Psoas muscle (tissue), 8 donors: ENCODE measurements at places on chromosomes 12 and 14. TPM values are rescaled to one million over a fixed set of nuclear protein-coding genes. Genes with fewer than 3 reads are reported as not detected.

GRCh38 chr12:29164477-29165393 is 15.7 kb downstream of the FAR2 start:
- no peak overlapping the region for H3K27ac ChIP-seq
- no peaks in the 10 kb centered on the region for H3K4me1 ChIP-seq

DNA sequence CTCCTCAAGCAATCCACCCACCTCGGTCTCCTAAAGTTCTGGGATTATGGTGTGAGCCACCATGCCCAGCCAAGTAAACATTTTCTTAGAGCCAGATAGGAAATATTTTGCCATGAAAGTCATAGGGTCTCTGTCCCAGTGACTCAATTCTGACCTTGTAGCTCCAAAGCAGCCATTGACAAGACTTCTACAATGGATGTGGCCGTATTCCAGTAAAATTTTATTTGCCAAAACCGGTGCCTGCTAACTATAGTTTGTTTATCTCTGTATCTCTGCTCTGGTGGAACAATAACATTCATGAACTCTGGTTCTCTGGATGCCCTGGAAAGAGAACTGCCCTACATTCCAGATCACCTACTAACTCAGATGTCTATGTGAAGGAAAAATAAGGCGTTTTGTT is 54.6 kb upstream of the USP44 start:
- no peak for DNase-seq
- H3K36me3 ChIP-seq = no peaks in the 10 kb centered on the region
- H3K4me3 ChIP-seq = no peak overlapping the region
- H3K27ac ChIP-seq = no peak overlapping the region
- H3K4me1 ChIP-seq = no peaks in the 10 kb centered on the region

DNA sequence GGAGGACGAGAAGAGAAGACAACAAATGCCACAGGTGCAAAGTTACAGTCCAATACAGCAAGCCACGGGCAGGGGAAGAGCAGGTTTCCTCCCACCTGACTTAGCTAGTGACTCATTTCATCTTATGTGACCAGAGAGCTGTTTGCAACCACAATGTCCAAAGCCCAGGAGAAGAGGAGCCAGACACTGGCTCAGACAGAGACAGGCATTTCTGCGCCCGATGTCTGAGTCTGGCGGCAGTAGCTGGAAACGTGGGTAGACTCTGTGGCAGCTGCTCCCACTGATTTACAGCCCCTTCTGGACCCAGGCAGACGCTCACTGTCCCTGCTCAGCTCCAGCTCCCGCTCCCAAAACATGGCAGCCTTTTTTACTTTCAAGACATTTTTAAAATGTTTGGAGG is 60.0 kb downstream of the CHGA start:
- H3K27ac ChIP-seq = no peak overlapping the region
- H3K27me3 ChIP-seq = no peaks in the 10 kb centered on the region
- no peaks in the 10 kb centered on the region for H3K36me3 ChIP-seq

DNA sequence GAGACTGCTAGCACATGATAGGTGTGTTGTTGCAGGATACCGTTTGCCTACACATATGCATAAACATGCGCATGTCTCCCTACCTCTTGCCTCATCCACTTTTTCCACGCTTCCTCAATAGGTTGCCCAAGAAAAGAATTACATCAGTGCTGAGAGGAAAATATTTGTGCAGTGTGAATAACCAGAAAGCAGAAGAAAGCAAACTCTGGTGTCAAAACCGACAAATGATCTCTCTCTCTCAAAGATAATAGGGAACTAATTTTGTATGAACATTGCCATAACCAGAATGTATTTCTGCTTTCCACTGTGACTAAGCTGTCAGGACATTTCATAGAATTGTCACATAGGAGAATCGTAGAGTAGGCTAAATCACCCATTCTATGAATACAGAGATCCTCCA is 1.3 kb downstream of the CLEC7A start:
- no peak overlapping the region for H3K4me3 ChIP-seq
- H3K36me3 ChIP-seq = no peaks in the 10 kb centered on the region
- no peaks in the 10 kb centered on the region for H3K27me3 ChIP-seq
- DNase-seq = no peak
- no peak overlapping the region for H3K27ac ChIP-seq

DNA sequence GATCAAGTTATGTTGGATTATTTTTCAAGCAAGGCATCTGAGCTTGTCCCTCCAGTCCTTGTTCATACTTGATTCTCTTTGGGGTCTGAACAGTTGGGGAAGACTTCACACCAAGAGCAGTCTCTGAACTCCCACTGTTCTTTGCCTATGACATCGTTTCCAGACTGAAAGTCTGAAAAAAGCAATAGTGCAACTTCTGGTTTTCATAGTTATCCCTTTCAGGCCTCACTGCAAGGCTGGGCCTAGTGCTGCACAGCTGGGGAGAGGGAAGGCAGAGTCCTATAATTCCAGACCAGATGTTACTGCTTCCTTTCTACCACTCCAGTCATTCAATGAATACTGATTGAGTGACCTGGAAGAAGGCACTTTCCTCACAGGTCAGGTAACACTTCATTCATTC is 187.1 kb upstream of the CCND2 start:
- H3K4me1 ChIP-seq = no peaks in the 10 kb centered on the region
- no peak for DNase-seq
- no peak overlapping the region for H3K27ac ChIP-seq
- H3K36me3 ChIP-seq = no peaks in the 10 kb centered on the region
- no peaks in the 10 kb centered on the region for H3K27me3 ChIP-seq

- no peaks in the 10 kb centered on the region for H3K36me3 ChIP-seq
- H3K4me1 ChIP-seq = peaks cover 3% of the 10 kb centered on the region
- H3K27me3 ChIP-seq = no peaks in the 10 kb centered on the region
- peak overlapping the region; percentile 76 for H3K4me3 ChIP-seq
- peak; percentile 68 for DNase-seq
Measured at GRCh38 chr12:49233842-49234526, 30.9 kb upstream of the TUBA1C start.

DNA sequence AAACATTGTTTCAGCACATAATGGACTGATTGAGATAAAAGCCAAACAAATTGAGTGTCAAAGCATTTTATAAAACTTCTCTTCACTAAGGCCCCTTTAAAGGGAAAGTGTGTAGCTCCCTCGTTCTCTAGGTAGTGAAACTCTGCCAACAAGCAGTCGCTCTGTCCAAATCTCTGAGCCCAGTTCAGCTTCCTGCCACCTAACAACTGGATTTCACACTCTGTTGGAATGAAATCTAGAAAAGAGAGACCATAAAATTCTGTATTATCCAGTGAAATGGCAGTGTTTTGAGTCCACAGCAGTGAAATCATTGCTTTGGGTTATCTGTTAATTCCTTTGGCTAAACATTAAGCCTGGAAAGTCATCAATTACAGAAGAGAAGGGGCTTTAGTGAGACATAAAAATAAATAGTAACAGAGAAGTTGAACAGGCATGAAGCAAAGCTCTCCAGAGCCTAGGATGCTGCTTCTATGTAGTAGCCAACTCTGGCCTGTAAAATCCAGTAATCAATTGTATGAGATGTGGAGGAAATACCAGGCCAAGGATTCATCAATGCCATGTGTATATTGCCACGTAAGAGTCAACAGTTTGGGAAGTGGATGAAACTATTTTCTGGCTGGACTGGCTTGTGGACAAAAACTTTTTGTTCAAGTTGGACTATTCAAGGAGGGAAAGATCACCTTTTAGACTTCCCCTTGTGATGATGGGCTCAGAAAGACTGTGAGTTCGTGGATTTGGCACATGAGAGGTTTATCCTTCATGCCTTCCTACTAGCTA is 122.5 kb downstream of the WIF1 start:
- no peak overlapping the region for H3K27ac ChIP-seq
- H3K4me1 ChIP-seq = no peaks in the 10 kb centered on the region

- DNase-seq = no peak
- H3K4me1 ChIP-seq = peaks cover 4% of the 10 kb centered on the region
- no peak overlapping the region for H3K4me3 ChIP-seq
- no peak overlapping the region for H3K27ac ChIP-seq
- H3K27me3 ChIP-seq = no peaks in the 10 kb centered on the region
- H3K36me3 ChIP-seq = no peaks in the 10 kb centered on the region
Measured at GRCh38 chr12:103833891-103834290, 7.1 kb downstream of the NT5DC3 start.

GRCh38 chr14:91125271-91125660 is 11.4 kb downstream of the DGLUCY start:
- no peak for DNase-seq
- H3K4me1 ChIP-seq = peaks cover 72% of the 10 kb centered on the region
- H3K27me3 ChIP-seq = no peaks in the 10 kb centered on the region
- H3K4me3 ChIP-seq = peak overlapping the region; percentile 32

DNA sequence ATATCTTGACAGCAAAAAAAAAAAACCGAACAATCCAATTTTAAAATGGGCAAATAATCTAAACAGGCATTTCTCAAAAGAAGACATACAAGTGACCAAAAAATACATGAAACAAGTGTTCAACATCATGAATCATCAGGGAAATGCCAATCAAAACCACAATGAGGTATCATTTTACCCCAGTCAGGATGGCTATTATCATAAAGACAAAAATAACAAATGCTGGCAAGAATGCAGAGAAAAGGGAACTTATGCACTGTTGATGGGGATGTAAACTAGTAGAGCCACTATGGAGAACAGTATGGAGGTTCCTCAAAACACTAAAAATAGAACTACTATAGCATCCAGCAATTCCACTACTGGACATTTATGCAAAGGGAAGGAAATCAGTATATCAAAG is 448.2 kb downstream of the RGS6 start:
- no peak overlapping the region for H3K4me3 ChIP-seq
- no peaks in the 10 kb centered on the region for H3K36me3 ChIP-seq
- no peaks in the 10 kb centered on the region for H3K4me1 ChIP-seq
- H3K27me3 ChIP-seq = no peaks in the 10 kb centered on the region
- no peak overlapping the region for H3K27ac ChIP-seq
- no peak for DNase-seq

- H3K36me3 ChIP-seq = no peaks in the 10 kb centered on the region
- H3K4me3 ChIP-seq = no peak overlapping the region
- H3K27me3 ChIP-seq = no peaks in the 10 kb centered on the region
- no peak for DNase-seq
- H3K27ac ChIP-seq = no peak overlapping the region
- H3K4me1 ChIP-seq = no peaks in the 10 kb centered on the region
Measured at GRCh38 chr12:116784238-116784612, 46.1 kb downstream of the RNFT2 start.

KLRC1 gene
- 0.40 TPM for total RNA-seq

YBX3 gene
- total RNA-seq = 5,174 TPM

ADAM20 gene
- total RNA-seq = 0.57 TPM

EFCAB11 gene
- total RNA-seq = 1.7 TPM

TSPAN9 gene
- 11.8 TPM for total RNA-seq

C12orf57 gene
- 89.3 TPM for total RNA-seq
